Activated CD4-positive, alpha-beta T cell treated with anti-CD3 and anti-CD28 coated beads, Interleukin-2, amount 50 U/mL, for 4 hours (primary cell): ENCODE measurements at places on chromosomes 4 and X.
A peak's percentile ranks its signal among the peaks of the same experiment; 100 is the strongest.

DNA sequence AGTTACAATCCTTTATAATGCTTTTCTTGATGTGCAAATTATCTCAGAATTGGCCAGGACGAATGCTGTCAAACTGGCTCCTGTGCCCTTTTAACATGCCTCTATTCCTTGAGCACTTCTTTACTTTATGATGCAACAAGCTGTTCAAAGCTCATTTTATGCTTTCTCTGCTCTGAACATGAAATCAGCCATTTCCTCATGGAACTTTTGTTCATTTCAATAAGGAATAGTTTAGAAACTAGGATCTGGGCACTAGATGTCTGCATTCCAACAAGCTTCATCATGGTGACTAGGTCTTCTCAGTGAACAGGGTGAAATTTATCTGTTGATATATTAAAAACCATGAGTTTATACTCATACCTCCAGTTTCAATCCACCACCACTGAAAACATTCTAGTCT, 87.3 kb upstream of the TEX13A start:
- no peak for DNase-seq

DNA sequence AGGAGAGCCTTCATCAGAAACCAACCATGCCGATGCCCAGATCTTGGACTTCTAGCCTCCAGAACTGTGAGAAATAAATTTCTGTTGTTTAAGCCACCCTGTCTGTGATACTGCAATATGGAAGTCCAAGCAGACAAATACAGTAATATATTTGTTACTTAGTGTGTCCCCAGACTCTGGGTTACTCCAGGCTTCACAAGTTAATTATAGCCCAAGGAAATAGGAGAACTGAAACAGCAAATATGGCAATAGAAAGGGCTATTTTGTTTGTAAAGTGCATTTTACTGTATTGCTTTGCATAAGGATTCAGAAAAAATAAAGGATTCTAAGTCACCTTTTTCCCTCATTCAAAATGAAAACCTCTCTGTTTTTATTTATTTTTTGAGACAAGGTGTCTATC, 15.7 kb downstream of the TIGD4 start:
- no peak for DNase-seq

DNA sequence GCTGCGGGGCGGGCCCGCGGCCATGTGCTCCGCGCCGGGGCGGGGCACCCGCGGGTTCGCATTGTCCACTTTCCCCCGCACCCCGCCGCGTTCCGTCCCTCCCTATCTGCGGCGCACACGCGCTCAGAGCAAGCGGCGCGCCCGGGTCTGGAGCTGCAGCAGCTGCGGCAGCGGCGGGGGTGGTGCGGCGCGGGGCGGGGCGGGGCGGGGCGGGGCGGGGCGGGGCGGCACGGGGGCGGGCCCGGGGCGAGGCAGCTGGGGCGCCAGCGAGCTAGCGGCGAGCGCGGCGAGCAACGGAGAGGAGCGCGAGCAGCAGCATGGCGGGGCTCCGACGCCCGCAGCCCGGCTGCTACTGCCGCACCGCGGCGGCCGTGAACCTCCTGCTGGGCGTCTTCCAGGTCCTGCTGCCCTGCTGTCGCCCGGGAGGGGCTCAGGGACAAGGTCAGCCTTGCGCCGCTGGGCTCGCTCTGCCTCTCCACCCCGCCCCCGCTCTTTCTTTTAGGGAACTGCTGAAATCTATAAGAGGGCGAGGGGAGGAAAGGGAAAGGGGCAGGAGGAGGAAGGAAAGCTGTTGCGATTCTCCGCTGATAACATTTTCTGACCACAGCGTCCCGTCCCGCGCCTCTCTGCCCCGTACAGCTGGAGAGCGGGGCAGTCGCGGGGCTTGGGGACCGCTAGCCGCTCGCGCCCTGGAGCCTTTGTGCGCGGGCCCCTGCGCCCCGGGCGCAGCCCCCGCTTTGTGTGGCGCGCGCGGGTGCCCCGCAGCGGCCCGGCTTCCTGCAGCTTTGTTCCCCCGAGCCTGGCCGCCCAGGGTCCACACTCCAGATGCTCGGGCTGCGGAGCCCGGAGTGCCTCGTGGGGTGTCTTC, at the start of gene TMEM131L:
Gene TMEM131L, plus strand, starts transcription at position 280 of the 868 bp plus-strand sequence. Its CDS starts 38 bp downstream, at position 318.
- peak; percentile 64 for DNase-seq

DNA sequence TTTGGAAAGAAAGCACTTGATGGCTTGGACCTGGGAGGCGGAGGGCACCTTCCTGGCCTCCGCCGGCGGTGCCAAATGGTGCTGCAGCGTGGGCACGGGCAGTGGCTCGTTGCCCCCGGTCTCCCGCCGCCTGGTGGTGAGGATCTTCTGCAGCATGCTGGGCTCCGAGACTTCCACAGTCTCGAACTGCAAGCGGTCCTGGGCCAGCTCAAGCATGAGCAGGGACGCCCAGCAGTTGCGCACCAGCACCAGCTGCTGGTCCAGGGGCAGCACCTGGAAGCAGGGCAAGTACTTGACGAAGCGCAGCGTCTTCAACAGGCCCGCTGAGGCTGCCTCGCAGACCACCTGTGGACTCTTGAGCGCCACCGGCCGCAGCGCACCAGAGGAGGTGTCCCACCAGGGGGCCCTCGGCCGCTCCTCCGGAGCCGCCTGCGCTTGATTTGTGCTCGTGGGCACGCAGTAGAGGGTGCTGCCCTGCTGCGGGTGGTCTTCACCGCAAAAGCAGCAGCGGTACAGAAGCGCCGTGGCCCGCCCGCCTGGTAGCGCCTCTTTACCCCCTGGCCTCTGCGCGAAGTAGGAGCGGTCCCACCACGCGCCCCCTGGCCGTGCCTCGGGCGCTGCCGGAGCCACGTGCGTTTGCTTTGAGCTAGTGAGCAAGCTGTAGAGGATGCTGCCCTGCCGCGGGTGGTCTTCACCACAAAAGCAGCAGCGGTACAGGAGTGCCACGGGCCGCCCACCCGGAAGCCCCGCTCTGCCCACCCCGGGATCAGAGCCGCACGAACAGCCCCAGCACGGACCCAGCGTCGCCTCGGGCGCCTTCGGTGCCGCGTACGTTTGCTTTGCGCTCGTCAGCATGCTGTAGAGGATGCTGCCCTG, 689 bp downstream of the NR0B1 start:
- no peak for DNase-seq

GRCh38 chr4:101142259-101142658, 205.1 kb downstream of the PPP3CA start:
- DNase-seq: no peak

- no peak for DNase-seq
These were observed 245.1 kb downstream of the INPP4B start for GRCh38 chr4:142600952-142601351.

GRCh38 chr4:163350672-163351071, 7.0 kb downstream of the NPY5R start:
- DNase-seq: no peak

DNA sequence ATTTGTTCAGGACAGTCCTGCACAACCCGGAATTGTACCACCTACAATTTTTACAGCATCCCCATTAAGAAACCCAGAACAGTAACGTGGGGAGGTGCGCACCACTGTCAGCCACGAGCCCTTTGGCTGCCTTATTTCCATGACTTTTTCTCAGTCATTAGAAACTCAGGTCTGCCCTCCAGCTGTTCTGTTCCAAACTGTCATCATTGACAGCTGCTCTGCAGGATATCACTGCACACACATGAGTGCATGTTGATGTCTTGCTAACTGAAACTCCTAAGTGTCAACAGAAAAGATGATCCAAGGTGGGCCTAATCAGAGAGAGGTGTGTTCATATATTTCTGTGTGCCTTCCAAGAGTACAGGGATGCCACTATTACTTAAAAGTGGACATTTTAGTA, 123.4 kb downstream of the PARM1 start:
- no peak for DNase-seq

GRCh38 chrX:107834275-107835201, 8.9 kb downstream of the MID2 start:
- no peak for DNase-seq

- DNase-seq: no peak
These were observed 28.4 kb downstream of the MAGEB16 start for GRCh38 chrX:35826503-35826902.

GRCh38 chr4:39066371-39066770, 4.3 kb downstream of the KLHL5 start:
- no peak for DNase-seq

DNA sequence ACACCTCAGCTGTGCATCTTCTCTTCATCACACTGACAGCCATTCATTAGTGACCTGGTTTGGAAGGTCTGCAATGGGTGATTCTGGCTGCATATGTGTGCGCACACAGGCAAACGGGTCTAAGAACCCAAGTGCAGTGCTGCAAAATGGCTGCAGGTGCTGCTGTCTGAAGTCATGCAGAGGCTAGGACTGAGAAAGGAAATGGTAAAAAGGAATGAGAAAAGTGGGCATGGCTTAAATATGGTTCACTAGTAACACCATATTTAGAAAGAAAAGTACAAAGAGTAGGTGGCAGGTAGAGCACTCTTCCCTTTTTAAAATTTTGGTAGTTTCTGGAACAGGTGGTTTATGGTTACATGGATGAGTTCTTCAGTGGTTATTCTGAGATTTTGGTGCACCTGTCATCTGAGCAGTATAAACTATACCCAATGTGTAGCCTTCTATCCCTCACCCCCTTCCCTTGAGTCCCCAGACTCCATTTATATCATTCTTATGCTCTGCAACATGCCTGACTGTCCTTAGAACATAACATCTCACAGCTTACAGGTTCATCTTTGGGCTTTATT, 78.4 kb downstream of the CCNG2 start:
- no peak for DNase-seq

- DNase-seq: no peak
These were observed 135.7 kb downstream of the CNKSR2 start for GRCh38 chrX:21509912-21510311.

DNA sequence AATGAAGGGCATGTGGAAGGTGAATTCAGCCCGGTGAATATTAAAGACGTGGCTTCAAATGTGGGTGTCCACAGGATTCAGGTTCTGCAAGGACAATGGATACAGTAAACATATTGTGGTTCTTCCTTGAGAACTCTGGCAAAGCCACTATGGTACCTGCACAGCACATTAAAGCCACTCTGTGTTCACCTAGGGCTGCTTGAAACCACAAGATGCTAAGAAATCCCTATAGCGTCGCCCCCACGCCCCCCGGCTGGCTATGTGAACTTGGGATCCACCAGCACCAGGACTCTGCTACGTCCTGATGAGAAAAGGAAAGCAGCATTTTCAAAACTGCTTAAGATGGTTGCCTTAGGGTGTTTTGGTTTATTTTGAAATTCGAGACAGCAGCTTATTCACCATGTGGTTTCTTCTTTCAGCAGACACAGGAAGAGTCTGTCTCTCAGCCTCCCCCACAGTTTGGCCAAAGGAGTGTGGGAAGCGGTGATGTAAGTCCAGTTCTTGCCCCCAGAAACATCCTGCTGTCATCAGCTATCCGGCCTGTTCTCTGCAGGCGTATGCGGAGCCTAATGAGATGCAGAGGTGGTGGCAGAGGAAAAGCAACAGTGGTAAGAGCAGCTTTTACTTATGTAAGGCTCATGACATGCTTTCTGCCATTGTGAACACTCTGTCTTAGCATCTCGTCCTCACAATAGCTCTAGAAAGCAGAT, 111.5 kb downstream of the AFAP1 start:
- DNase-seq: peak; percentile 52

GRCh38 chr4:5787311-5787710, 76.3 kb downstream of the EVC start:
- no peak for DNase-seq

- DNase-seq: no peak
These were observed 2.1 kb upstream of the AVPR2 start for GRCh38 chrX:153902385-153902784.

DNA sequence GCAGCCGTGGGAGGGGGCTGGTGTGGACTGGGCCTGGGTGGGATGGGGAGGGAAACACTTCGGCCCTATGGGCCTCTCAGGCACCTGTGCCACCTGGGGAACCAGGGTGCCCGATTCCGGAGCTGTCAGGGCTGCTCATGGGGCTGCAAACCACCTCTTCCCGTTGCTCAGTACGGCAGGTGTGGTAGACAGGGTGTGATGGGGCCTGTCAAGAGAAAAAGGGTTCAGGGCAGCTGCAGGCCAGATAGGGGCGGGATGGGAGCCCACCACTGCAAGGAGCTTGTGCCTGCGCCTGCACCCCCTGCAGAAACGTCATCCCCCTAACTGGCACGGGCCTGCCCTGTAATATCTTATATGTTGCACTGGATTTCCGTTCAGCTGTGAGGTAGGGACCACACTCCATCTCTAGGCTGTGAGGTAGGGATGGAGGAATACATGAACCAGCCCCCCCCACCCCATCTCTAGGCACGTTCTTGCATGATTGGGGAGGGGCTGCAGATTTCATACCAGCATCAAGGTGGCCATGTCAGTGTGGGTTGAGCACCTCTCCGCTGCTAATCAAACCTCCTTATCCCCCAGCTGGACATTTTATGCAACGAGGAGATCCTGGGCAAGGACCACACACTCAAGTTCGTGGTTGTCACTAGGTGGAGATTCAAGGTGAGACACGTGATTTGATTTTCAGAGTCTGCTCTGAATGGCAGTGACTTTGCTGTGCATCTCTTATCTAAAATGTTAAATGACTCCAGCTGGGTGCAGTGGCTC, 59.0 kb downstream of the PCGF3 start:
- no peak for DNase-seq

DNA sequence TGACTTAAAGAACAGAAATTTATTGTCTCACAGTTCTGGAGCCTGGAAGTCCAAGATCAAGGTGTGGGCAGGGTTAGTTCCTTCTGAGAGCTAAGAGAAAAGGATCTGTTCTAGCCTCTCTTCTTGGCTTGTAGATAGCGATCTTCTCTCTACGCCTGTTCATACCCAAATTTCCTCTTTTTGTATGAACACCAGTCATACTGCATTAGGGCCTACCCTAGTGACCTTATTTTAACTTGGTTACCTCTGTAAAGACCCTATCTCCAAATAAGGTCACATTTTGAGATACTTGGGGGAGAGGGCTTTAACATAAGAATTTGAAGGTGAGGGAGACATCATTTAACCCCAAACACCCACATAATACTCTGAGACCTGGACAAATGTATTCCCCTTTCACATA, 55.6 kb upstream of the SPP1 start:
- DNase-seq: no peak

DNA sequence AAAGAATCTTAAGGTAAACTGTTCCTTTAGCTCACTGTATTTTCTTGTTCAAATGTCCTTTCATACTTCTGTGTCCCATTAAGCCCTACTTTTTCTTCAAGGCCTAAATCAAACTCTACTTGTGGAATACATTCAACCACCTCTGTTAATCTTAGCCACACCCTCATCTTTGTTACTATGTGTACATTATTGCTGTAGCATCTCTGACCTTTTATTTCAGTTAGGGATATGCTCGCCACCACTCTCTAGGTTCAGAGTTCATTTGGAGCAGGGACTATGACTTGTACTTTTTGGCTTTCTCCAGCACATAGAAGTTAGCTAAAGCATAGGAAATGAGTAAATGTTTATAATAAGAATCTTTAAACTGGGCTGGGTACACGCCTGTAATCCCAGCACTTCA, 6.8 kb upstream of the PNPLA4 start:
- DNase-seq: no peak

DNA sequence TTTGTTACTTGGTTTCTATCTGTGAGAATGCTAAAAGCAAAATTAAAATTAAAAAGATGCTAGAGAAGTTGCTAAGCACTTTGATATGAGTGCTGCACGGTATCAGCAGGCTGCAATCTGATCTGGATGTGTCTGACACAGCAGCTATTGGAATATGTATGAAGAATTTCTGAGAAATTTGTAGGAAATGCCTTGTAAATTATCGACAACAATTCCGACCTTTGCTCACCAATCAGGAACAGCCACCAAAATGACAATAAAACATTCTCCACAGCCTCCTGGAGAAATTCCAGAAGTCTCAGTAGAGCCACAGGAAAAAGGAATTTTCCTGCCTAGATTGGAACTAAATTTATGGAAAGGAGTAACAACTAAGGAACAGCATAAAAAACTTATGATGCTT, 82.5 kb downstream of the TIGD2 start:
- DNase-seq: no peak

- no peak for DNase-seq
These were observed 319.6 kb upstream of the HS3ST1 start for GRCh38 chr4:11748164-11748872.
